Posterior cingulate gyrus (tissue), 11 donors: ENCODE measurements at places on chromosomes 1 and 21.

DNA sequence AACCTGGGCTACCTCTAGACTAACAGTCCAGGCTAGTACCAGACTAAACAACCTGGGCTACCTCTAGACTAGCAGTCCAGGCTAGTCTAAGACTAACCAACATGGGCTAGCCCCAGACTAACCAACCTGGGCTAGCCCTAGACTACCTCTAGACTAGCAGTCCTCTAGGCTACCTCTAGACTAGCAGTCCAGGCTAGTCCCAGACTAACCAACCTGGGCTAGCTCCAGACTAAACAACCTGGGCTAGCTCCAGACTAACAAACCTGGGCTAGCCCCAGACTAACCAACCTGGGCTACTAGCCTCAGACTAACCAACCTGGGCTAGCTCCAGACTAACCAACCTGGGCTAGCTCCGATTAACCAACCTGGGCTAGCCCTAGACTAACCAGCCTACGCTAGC, 2.0 kb downstream of the TFF2 start:
- DNase-seq: no peak

- DNase-seq: no peak
Measured at GRCh38 chr1:44485229-44485933, 80.3 kb downstream of the RNF220 start.

DNA sequence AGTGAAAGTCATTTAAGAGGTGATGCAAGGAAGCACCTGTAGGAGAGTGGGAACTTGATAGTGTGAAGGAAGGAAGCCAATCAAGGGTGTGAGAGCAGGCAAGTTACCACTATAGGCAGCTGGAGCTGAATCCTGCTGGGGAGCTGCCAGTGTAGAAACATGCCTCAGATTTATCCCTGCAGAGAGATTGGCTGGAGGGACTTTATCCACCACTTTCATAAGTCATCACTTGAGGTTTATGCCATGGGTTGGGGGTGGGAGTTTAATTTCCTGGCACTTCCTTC, 443.6 kb downstream of the PLPP3 start:
- no peak for DNase-seq

GRCh38 chr1:209807509-209807908, 1.6 kb upstream of the IRF6 start:
- no peak for DNase-seq

DNA sequence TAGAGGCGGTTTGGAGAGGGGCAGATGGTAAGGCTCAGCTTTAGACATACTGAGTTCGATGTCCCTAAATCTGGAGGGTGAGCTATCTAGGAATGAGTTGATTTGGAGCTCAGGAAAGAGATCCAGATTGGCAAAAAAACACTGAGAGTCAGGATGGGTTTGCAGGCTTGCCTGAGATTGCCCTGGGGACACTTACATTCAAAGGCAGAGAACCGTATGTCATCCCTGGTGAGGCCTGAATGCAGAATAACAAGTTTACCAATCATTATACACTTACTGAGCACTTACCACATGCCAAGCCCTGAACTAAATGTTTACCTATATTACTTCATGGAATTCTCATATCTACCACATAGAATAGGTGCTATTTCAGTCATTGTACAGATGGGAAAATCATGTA, 27.5 kb downstream of the TFAP2E start:
- DNase-seq: no peak
